ENCODE measurements at places on chromosomes 1 and 21. TPM values are rescaled to one million over a fixed set of nuclear protein-coding genes. Genes with fewer than 3 reads are reported as not detected.

DNA sequence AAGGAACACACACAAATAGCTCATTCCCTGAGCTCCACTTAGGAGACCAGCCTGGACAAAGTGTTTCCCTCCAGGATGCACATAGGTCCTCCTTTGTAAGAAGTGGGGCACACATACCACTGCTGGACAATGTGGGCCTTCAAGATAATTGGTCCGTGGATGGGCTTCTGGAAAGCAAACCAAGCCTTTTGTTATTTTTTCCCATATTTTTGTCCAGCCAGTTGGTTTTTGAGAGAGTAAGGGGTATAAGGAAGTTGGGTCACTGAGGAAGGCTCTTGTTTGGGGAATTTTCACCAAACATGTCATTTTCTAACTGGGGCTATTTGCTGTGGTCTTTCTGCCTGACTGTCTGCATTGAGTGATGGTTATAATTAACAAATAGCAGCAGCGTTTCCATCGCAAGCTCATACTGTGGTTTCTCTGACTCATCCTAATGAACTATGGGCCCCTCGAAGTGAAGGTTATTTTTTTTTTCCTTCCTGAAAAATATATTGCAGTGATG lies 306.3 kb upstream of the DUSP10 start:
- no peak for DNase-seq
- no peak overlapping the region for H3K27ac ChIP-seq
- H3K4me1 ChIP-seq, result no peaks in the 10 kb centered on the region

Gene SPATA1
- total RNA-seq, result 2.4 TPM

GRCh38 chr1:145730900-145731299 lies 11.6 kb downstream of the CD160 start:
- no peak for DNase-seq
- no peaks in the 10 kb centered on the region for H3K4me1 ChIP-seq
- H3K36me3 ChIP-seq, result no peaks in the 10 kb centered on the region
- no peak overlapping the region for H3K27ac ChIP-seq
- H3K27me3 ChIP-seq, result no peaks in the 10 kb centered on the region
- no peak overlapping the region for H3K4me3 ChIP-seq

DNA sequence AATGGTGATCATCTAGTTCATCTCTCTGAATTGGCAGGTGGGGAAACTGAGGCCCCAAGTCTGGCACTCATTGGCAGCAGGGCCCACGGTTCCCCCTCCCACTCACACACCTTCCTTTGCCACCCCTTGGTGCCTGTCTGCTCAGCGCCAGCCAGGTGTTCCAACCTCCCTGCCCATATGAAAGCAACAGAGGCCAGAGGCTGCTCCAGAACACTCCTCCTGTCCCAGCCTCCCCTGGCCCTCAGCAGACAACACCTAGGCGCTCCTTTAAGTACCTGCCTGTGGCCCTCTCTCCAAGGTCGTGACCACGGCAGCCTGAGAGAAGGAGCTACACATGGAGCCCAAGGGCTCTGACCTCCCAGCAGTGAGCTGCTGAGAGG lies 362.3 kb upstream of the VAMP3 start:
- H3K4me3 ChIP-seq, result no peak overlapping the region
- no peaks in the 10 kb centered on the region for H3K4me1 ChIP-seq
- H3K27ac ChIP-seq, result no peak overlapping the region
- no peaks in the 10 kb centered on the region for H3K36me3 ChIP-seq
- no peaks in the 10 kb centered on the region for H3K27me3 ChIP-seq

- no peaks in the 10 kb centered on the region for H3K27me3 ChIP-seq
- H3K4me3 ChIP-seq, result no peak overlapping the region
- no peaks in the 10 kb centered on the region for H3K4me1 ChIP-seq
- H3K27ac ChIP-seq, result no peak overlapping the region
Measured at GRCh38 chr1:165581926-165582325, 38.1 kb downstream of the LRRC52 start.

DNA sequence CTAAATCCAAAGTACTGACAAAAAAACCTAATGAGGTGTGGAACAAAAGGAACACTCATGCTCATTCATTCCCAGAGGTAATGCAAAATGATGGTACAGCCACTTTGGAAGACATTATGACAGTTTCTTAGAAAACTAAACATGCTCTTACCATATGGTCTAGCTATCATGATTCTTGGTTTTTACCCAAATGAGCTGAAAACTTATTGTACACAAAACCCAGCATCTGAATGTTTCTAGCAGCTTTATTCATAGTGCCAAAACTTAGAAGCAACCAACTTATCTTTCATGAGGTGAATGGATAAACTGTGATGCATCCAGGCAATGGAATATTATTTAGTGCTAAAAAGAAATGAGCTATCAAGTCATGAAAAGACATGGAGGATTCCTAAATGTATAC lies 318.4 kb upstream of the OLFM3 start:
- H3K4me1 ChIP-seq, result no peaks in the 10 kb centered on the region
- no peak for DNase-seq
- H3K27ac ChIP-seq, result no peak overlapping the region

DNA sequence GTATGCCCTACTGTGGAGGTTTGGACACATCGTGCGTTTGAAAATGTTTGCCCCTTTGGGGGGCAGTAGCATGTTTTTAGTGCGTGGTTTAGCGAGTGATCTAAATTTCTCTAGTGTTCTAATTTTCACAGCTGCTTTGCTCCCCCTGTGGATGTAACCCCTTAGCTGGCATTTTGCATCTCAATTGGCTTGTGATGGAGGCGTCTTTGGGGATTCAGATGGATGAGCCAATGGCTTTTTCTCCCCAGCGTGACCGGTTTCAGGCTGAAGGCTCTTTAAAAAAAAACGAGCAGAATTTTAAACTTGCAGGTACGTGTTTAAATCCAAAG lies 836 bp downstream of the CDC7 start:
- no peaks in the 10 kb centered on the region for H3K27me3 ChIP-seq
- DNase-seq, result no peak
- H3K4me1 ChIP-seq, result no peaks in the 10 kb centered on the region
- H3K36me3 ChIP-seq, result no peaks in the 10 kb centered on the region
- peak overlapping the region; percentile 97 for H3K4me3 ChIP-seq
- peak overlapping the region; percentile 85 for H3K27ac ChIP-seq

DNA sequence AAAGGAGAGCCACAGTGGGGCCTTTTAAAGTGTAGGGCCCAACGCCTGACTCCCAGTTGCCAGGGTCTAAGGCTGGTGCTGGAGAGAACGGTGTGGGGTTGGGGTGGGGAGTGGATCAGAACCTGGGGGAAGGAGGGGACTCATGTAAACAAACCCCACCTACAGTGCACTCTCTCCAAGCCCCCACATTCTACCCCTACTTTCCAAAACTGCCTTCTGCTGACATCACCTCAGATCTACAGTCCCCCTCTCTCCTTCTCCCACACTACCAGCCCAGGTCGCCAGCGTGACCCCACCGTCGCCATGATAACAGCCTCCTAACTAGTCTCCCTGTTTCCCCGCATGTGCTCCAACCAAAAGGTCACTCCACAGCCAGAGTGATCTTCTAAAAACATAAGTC lies 26.6 kb downstream of the TNNT2 start:
- no peak overlapping the region for H3K27ac ChIP-seq
- H3K4me1 ChIP-seq, result no peaks in the 10 kb centered on the region
- H3K4me3 ChIP-seq, result no peak overlapping the region
- no peaks in the 10 kb centered on the region for H3K27me3 ChIP-seq
- H3K36me3 ChIP-seq, result no peaks in the 10 kb centered on the region
- DNase-seq, result no peak

DNA sequence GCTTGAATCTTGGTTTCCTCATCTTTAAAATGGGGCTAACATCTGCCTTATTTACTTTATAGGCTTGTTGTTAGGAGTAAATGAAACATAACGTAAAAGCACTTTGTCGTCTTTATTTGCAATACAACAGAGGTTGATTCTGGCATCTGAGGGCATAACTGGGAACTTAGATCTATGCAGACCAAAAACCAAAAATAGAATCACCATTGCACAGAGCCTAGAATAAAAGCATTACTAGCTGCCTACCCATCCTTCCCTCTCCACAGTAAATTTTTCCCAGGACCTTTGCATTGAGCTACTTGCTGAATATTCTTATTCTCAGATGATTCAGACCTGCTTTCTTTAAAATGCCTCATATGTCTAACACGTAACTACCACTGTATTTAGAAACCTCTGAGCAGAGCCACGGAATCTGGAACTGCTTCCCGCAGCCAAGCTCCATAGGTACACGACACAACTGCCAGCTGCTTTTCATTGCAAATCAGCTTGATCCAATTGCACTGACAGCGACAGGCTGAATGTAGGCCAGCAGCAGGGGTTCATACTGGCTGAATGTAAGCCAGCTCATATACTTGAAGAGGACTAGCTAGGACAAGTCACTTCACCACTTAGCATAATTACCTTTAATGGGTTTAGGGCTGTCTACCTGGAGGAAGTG lies 33.2 kb upstream of the SERBP1 start:
- no peaks in the 10 kb centered on the region for H3K4me1 ChIP-seq
- no peaks in the 10 kb centered on the region for H3K36me3 ChIP-seq
- no peak overlapping the region for H3K4me3 ChIP-seq
- no peaks in the 10 kb centered on the region for H3K27me3 ChIP-seq

DNA sequence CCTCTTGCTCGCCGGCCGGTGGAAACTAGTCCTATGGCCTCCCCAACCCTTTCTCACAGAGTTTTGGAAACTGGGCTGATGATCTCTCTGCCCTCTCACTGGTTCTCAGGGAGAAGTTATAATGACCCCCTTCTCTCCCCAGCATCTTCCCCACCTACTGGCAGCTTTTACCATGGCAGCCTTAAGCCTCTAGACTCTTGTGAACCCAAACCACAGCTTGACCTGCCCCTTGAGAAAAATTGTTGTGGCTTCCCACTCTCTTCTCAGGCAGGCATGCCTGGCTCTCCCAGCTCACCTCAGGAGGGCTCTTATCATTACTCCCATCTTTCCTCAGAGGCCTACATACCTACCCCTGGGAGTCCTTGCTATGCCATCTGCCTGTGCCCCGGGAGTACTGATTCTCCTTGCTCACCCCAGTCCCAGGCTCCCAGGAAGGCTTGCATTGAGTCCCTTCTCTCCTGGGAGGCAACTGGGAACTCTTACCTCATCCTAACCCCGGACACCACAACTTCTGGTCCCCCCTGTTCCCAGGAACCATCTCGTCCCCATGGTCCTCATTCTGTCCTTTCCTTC lies 1.6 kb downstream of the NSUN4 start:
- H3K27me3 ChIP-seq, result no peaks in the 10 kb centered on the region
- DNase-seq, result no peak
- peak overlapping the region; percentile 97 for H3K27ac ChIP-seq
- H3K36me3 ChIP-seq, result no peaks in the 10 kb centered on the region
- H3K4me3 ChIP-seq, result no peak overlapping the region

DNA sequence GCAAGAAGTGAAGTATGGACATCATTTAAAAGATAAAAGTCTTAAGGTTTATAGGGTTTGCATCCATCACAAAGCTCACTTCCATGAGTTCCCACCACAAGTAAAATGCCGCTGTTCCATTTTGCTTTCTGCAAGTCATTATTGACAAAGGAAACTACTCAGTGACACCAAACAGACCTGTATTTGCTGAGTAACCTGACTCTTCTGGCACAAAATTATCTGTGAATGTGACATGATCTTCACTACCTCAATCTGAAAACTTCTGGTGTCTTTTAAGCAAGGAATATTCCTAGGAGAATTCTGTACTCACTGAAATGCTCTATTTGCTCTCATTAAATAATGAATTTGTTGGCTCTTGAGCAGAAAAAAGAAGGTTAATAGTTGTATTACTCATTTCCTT lies 1077.4 kb upstream of the ADGRL4 start:
- DNase-seq, result no peak
- no peak overlapping the region for H3K27ac ChIP-seq
- H3K27me3 ChIP-seq, result no peaks in the 10 kb centered on the region
- H3K36me3 ChIP-seq, result no peaks in the 10 kb centered on the region

DNA sequence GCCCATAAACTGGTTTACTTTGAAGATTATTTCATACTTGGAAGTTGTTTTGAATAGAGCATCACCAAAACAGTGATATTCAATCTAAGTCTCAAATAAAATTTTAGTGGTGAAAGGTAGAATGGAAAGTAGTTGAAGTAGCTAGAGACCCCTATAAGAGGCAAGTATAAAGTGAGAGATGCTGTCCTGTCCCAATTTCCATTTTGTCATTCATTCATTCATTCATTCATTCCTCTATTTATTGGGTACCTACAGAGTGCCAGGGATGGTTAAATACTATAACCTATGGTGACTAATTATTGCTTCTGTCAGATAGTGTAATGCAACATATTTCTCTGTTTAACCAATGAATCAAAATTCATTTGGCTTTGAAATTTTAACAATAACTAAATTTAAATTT lies 32.7 kb downstream of the RRAGC start:
- no peak overlapping the region for H3K27ac ChIP-seq
- no peaks in the 10 kb centered on the region for H3K36me3 ChIP-seq
- no peaks in the 10 kb centered on the region for H3K4me1 ChIP-seq

- no peak overlapping the region for H3K27ac ChIP-seq
- H3K36me3 ChIP-seq, result no peaks in the 10 kb centered on the region
- no peaks in the 10 kb centered on the region for H3K4me1 ChIP-seq
- DNase-seq, result no peak
- no peak overlapping the region for H3K4me3 ChIP-seq
Measured at GRCh38 chr1:58391056-58391455, 155.5 kb downstream of the OMA1 start.

- DNase-seq, result no peak
- H3K4me3 ChIP-seq, result peak overlapping the region; percentile 2
- H3K4me1 ChIP-seq, result peaks cover 42% of the 10 kb centered on the region
- H3K36me3 ChIP-seq, result no peaks in the 10 kb centered on the region
- no peaks in the 10 kb centered on the region for H3K27me3 ChIP-seq
- no peak overlapping the region for H3K27ac ChIP-seq
Measured at GRCh38 chr1:41791667-41792484, 126.8 kb downstream of the HIVEP3 start.

- H3K36me3 ChIP-seq, result no peaks in the 10 kb centered on the region
- DNase-seq, result no peak
- peak overlapping the region; percentile 66 for H3K27ac ChIP-seq
- no peaks in the 10 kb centered on the region for H3K4me1 ChIP-seq
Measured at GRCh38 chr21:36966821-36967768, 626 bp upstream of the HLCS start.

- H3K4me3 ChIP-seq, result no peak overlapping the region
- no peak overlapping the region for H3K27ac ChIP-seq
Measured at GRCh38 chr21:37554661-37555379, 188.2 kb downstream of the DYRK1A start.

GRCh38 chr1:167463875-167464575 lies 54.3 kb downstream of the CD247 start:
- no peak for DNase-seq
- H3K4me3 ChIP-seq, result no peak overlapping the region
- H3K27me3 ChIP-seq, result no peaks in the 10 kb centered on the region
- H3K27ac ChIP-seq, result peak overlapping the region; percentile 100

Gene HSF2BP
- 1.4 TPM for total RNA-seq

DNA sequence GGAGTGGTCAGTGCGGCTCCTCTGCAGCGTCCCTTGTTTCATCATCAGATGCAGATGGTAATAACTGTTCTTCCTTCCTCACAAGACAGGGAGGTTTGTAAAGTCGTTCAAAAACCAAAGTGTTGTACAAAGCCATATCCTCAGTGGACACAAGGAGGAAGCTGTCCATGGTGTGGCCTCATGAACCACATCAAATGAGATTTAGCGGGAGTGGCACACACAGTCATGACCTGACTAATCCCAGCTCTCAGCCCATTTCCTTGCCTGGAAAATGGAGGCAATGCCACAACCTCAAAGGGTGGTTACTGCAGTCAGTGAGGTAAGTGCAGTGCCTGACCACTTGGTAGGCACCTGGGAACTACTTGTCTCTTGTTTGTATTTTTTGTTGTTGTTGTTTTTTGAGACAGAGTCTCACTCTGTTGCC lies 13.4 kb downstream of the ENTREP3 start:
- DNase-seq, result no peak
- no peaks in the 10 kb centered on the region for H3K27me3 ChIP-seq
- no peaks in the 10 kb centered on the region for H3K36me3 ChIP-seq
- peak overlapping the region; percentile 49 for H3K27ac ChIP-seq
- peaks cover 20% of the 10 kb centered on the region for H3K4me1 ChIP-seq
- H3K4me3 ChIP-seq, result no peak overlapping the region

All from naive thymus-derived CD4-positive, alpha-beta T cell (primary cell).